ENCODE measurements at places on chromosomes 3 and 15.
A peak's percentile ranks its signal among the peaks of the same experiment; 100 is the strongest.

DNA sequence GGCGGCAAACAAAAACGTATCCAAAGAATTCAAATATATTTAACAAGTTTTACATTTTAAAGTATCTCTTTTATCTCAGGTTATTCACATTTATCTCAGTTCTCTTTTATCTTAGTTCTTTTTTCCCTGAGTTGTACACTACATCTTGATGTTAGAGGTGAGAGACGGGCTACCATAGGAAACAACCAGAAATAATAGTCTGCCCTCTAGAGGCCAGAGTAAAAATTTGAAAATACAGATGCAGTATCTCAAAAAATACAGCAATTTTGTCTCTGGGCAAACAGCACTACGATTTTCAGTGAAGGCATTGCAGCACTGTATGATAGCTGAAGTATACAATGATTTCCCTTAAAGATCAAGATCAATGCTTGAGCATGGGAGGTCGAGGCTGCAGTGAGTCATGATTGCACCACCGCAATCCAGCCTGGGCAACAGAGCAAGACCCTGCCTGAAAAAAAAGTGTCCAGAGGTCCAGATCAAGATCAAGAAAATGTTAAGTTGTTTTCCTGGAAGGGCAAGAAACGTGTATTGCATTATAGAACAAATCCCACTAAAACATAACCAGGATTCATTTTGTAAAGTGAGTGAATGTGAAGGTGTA is 82.6 kb upstream of the ATP11B start:
- no peak for DNase-seq

- peak; percentile 50 for DNase-seq
Measured at GRCh38 chr15:34038023-34038870, 757 bp downstream of the AVEN start.

GRCh38 chr15:42364529-42364928 is 5.2 kb downstream of the CAPN3 start:
- no peak for DNase-seq

DNA sequence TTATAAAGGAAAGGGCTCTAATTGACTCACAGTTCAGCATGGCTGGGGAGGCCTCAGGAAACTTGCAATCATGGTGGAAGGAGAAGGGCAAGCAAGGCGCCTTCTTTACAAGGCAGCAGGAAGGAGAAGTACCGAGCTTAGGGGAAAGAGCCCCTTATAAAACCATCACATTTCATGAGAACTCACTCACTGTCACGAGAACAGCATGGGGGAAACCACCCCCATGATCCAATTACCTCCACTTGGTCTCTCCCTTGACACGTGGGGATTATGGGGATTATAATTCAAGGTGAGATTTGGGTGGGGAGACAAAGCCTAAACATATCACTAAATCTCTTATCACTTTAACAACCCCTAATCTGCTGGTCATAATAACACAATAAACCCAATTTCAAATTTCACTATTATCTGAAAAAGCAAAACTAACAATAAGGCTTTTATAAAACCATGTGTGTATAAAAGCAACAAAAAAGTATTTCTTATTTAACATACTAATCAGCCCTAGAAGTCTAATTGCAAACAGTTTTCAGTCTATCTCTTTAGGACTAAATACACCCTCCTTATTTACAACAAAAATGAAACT is 43.2 kb downstream of the SCAPER start:
- DNase-seq: no peak

DNA sequence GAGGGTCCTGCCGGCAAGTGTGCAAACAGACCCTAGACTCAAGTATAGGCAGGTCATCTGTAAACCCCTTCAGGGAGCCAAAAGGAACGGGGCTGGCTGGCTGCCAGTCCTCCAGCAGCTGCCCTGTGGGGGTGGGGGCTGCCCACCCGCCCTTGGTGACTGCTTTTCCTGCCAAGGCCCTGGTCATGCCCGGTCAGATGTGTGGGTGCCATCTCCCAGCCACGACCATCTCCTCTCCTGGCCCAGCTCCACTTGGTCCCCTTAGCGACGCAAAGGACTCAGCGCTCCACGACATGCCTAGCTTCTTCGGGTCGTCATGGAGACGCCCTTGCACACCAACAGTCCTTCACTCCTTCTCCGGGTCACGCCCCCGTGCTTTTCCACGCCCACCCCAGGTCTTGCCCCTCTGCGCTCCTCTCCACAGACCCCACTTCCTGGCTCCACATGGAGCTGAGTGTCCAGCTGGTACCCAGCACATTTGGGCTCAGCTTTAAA is 2.4 kb downstream of the MUC4 start:
- DNase-seq: no peak

- DNase-seq: no peak
Measured at GRCh38 chr15:100224206-100225185, 117.3 kb downstream of the ADAMTS17 start.

GRCh38 chr15:51692154-51692553 is 10.9 kb downstream of the SCG3 start:
- no peak for DNase-seq

- no peak for DNase-seq
Measured at GRCh38 chr3:28936154-28936553, 344.7 kb upstream of the RBMS3 start.
